ENCODE measurements at places on chromosomes 5 and 9.

DNA sequence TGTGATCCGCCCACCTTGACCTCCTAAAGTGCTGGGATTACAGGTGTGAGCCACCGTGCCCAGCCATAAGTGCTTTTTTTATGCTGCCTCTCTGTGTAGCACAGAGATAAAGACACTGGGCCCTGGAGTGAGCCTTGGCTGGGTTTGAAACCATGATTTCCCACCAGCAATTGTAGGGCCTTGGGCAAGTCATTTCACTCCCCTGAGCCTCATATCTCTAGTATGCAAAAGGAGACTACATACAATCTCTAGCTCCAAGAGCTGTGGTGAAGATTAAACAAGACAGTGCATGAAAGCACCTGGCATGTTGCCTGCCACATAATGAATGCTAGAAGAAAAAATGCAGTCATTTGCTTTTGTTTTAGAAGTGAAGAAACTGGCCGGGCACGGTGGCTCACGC is 3.9 kb downstream of the FABP6 start:
- H3K36me3 ChIP-seq = no peaks in the 10 kb centered on the region
- H3K27me3 ChIP-seq = no peaks in the 10 kb centered on the region
- no peaks in the 10 kb centered on the region for H3K4me1 ChIP-seq

DNA sequence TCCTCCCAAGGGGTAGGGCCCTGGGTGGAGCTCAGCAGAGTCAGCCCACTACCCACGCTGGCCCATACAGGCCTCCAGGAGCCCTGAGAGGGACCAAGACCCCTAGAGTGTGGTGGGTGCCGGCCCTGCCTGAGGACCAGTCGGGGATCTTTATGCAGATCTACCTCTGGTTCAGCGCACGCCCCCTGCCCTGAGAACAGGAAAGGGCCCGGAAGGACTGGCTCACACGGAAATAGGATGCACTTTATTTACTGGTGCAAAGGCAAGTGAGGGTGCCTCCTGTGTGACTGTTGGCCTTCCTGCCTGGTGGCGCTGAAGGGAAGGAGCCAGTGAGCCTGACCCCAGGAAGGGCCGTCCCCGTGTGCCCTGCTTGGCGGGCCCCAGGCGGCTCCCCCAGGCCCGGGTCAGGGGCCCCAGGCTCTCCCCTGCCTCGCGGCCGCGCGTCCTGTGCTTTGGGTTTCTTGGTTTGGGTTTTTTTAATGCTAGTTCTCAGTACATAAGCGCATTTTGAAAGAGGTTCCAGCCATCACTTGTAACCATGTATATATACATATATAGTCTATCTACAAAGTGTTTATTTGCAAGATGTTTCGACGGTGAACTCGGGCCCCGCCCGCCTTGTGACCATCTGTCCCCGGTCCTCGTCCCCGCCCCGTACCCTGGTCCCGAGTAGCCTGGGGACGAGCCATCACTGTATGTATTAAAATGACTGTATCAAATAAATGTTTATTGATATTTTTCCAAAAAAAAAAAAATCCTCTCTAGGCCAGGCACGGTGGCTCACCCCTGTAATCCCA is 76.4 kb upstream of the ROR2 start:
- no peaks in the 10 kb centered on the region for H3K27me3 ChIP-seq
- H3K4me3 ChIP-seq = no peak overlapping the region
- no peak for DNase-seq
- H3K4me1 ChIP-seq = no peaks in the 10 kb centered on the region
- no peaks in the 10 kb centered on the region for H3K36me3 ChIP-seq

DNA sequence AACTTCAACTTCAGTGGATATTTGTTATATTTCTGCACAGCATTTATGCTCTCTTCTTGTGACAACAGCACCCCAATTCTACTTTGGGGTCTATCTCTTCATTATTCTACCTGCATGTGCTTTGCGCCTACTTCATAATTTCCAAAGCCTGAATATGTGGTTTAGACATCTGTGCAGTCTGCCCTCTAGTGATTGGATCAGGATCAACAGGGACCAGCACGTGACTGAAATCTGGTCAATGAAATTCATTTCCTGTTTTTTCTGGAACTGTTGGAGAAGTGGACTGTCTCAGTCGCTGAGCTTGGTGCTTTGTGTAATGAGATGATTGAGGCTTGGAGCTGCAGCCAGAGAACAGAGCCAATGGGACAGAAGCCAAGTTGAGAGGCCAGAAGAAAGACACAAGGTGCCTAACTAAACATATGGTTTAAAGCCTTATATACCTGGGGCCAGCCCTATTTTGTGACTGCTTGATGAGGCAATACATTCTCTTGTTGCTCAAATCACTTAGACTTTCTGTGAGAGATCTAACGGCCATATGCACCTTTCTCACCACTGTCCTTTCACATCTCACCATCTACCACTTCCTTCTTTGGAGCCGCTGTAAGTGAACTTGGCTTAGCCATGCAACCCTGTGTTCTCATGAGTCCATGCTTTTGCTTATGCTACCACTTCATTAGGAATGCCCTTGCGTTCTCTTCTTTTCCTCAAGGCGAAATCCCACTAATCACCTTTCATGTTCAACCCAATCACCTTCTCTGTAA is 68.8 kb upstream of the PPP2R2B start:
- no peaks in the 10 kb centered on the region for H3K27me3 ChIP-seq
- no peak for DNase-seq
- no peaks in the 10 kb centered on the region for H3K36me3 ChIP-seq
- no peak overlapping the region for H3K4me3 ChIP-seq
- H3K27ac ChIP-seq = no peak overlapping the region
- H3K4me1 ChIP-seq = peaks cover 15% of the 10 kb centered on the region

GRCh38 chr9:2964470-2964869 is 120.6 kb upstream of the PUM3 start:
- no peaks in the 10 kb centered on the region for H3K27me3 ChIP-seq
- peaks cover 39% of the 10 kb centered on the region for H3K4me1 ChIP-seq
- DNase-seq = no peak
- H3K4me3 ChIP-seq = no peak overlapping the region
- H3K36me3 ChIP-seq = no peaks in the 10 kb centered on the region

DNA sequence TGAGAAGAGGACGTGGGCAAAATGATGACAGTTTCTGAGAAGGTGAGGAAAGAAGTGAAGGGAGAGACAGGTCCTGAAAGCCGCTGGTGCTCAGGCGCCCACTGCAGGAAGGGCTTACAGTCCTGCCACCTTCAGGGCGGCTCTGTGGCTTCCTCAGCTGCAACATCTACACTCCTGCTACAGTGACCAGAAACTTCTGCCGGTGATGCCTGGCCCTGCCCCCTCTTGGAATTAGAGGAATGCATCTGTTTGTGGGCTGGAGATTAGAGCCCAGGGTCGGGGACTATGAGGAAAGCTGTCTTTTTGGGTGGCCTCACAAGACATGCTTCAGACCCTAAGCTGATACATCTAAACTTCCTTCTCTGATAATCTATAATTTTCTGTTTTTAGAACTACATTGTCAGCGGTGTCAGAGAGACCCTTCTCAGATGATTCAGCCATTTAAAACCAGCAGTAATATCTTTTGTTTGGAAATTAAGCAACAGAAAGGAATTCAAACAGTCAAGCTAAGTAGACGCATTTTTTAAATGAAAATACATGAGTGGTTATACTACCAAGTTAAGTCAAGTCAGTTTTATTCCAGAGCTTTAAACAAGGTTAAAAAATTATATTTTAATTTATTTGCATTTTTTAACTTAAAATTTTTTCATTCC is 30.4 kb downstream of the PRDM6 start:
- DNase-seq = peak; percentile 59
- no peaks in the 10 kb centered on the region for H3K27me3 ChIP-seq
- peaks cover 37% of the 10 kb centered on the region for H3K4me1 ChIP-seq
- H3K4me3 ChIP-seq = peak overlapping the region; percentile 6
- peaks cover 5% of the 10 kb centered on the region for H3K36me3 ChIP-seq

- H3K27ac ChIP-seq = no peak overlapping the region
- H3K4me3 ChIP-seq = no peak overlapping the region
- no peak for DNase-seq
- no peaks in the 10 kb centered on the region for H3K36me3 ChIP-seq
These were observed 319.4 kb downstream of the TLR4 start for GRCh38 chr9:118023644-118024043.

DNA sequence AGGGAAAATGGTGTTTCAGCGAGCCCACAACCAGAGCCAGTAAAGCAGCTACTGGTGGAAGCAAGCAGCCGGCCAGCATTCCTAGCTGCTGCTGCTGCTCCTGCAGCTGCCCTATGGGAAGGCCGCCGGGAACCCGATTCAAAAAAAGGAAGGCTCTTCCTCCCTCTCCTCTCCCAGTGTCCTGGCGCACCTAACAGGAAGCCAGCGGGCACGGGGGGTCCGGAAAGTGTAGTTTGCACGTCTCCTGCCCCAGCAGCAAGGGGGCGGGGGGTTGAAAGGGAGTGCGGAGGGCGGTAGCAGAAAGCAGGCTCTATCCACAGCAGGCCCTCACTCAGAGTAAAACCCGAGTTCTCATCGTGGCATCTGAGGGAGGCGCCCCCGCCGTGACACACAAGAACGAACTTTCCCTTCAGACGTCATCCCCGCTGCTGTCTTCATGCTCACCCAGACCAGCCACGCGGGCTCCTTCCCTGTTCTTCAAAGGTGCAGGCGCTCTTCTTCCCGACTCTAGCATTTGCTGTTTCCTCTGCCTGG is 16.5 kb downstream of the GRXCR2 start:
- H3K27me3 ChIP-seq = peaks cover 5% of the 10 kb centered on the region
- H3K4me1 ChIP-seq = peaks cover 23% of the 10 kb centered on the region
- peak overlapping the region; percentile 75 for H3K4me3 ChIP-seq
- DNase-seq = peak; percentile 65

DNA sequence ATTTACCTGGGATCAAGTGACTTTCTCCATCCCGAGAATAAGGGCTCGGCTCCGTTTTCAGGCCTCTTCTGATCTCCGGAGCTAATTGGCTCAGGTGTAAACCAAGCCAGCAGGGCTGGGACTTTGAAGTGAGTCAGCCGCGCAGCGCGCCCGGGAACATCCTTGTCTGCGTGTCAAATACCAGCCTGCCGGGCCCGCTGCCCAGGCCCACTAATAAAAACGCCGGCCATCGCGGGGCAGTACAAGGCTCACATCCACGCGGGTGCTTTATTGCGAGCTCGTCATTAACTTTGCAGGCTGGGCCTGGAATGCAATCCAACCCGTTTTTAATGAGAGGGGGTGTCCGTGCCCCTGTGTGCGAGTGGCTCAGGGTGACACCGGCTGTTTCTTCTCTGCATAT is 416.8 kb downstream of the IRX2 start:
- peaks cover 1% of the 10 kb centered on the region for H3K27me3 ChIP-seq
- no peaks in the 10 kb centered on the region for H3K36me3 ChIP-seq
- H3K4me1 ChIP-seq = peaks cover 21% of the 10 kb centered on the region
- H3K27ac ChIP-seq = peak overlapping the region; percentile 43
- H3K4me3 ChIP-seq = peak overlapping the region; percentile 52
- DNase-seq = no peak

DNA sequence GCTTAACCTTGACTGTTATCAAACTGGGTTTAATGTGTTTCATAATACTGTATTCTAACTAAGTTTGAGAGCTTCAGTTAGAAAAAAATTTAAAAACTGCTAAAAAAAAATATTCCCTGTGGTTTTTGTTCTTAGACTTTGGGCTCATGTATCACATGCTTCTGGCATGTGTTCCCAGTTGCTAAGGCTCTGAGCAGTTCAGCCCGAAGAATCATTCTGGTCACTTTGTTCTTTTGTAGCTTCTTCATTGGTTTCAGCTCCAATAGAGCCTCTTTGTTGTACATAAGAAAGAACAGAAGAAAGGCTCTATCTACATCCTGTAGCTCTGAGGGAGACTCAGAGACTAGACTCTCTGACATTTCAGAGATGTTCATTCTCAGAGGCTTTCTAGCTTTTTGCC is 25.6 kb downstream of the KCNN2 start:
- no peaks in the 10 kb centered on the region for H3K27me3 ChIP-seq
- H3K4me1 ChIP-seq = peaks cover 2% of the 10 kb centered on the region
- no peak overlapping the region for H3K4me3 ChIP-seq
- H3K36me3 ChIP-seq = no peaks in the 10 kb centered on the region

DNA sequence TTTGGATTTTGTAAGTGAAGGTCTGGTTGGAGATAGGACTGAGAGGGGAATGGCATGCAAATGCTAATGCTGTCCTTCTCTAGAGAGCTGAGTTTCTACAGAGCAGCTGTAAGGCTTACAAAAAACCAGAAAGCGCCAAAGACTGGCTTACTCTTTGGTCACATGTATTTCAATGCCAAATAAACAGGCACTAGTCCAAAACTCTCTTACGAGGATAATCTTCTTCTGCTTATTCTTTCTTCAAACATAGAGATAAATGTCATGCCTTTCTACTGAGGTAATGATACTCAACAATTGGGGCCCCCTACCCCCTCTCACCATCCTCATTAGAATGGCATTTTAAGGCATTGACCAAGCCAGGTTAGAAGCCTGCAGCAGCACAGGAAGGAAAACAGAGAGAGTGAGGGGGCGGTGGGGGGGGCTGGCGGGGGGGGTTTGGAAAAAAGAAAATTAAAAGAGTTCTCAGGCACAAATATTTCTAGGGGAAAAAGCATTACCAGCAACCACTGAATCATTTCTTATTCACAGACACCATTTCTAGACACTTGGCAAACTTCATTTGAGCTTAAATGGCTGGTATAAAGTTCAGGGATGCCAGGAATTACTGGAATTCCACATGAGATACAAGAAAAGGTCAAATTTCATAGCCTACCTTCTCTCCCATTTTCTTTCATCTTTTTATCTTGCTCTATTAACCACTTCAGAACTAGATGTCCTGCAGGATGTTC is 34.0 kb downstream of the PUM3 start:
- no peak for DNase-seq
- H3K4me1 ChIP-seq = peaks cover 42% of the 10 kb centered on the region
- H3K36me3 ChIP-seq = peaks cover 21% of the 10 kb centered on the region
- peak overlapping the region; percentile 98 for H3K27ac ChIP-seq
- no peaks in the 10 kb centered on the region for H3K27me3 ChIP-seq

DNA sequence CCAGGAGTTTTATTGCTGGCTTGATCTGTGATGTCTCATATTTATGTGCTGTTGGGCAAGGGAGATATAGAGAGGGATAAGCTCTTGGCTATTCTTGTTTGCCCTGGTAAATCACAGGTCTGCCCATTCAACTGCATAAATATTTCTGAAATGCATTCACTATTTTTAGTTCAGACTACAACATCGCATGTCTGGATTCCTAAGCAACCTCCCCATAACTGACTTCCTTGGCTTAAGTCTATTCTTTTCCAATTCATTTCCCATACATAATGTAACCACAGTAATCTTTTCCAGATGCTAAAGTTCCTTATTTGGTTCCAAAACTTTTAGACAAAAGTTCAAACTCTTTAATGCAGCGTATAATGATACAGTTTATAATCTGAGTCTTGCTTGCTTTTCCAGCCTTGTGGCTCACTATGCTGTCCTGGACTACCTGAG is 321.4 kb upstream of the ACTBL2 start:
- H3K27ac ChIP-seq = peak overlapping the region; percentile 39
- H3K27me3 ChIP-seq = no peaks in the 10 kb centered on the region
- H3K36me3 ChIP-seq = no peaks in the 10 kb centered on the region
- H3K4me1 ChIP-seq = peaks cover 17% of the 10 kb centered on the region
- no peak for DNase-seq
- H3K4me3 ChIP-seq = no peak overlapping the region

DNA sequence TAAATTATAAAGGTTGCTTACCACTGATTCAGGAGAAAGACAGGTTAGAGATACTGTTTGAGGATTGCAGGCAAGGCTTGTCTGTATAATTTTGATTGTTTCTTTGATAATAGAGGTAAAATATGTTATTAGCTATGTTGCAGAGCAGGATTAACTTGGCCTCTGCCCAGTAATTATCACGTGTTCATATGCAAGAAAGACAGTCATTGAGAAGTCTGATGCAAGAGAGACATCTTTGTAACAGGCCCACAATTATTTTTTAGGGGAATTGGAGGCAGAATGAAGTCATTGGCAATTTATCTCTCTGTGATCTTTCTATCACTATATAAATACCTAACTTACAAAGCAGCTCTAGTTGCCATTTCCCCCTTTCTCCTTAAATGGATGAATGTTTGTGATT is 46.0 kb downstream of the SLC44A1 start:
- H3K4me3 ChIP-seq = no peak overlapping the region
- H3K36me3 ChIP-seq = peaks cover 8% of the 10 kb centered on the region
- no peaks in the 10 kb centered on the region for H3K27me3 ChIP-seq
- peak overlapping the region; percentile 93 for H3K27ac ChIP-seq
